ENCODE measurements at places on chromosomes 1 and 21.

DNA sequence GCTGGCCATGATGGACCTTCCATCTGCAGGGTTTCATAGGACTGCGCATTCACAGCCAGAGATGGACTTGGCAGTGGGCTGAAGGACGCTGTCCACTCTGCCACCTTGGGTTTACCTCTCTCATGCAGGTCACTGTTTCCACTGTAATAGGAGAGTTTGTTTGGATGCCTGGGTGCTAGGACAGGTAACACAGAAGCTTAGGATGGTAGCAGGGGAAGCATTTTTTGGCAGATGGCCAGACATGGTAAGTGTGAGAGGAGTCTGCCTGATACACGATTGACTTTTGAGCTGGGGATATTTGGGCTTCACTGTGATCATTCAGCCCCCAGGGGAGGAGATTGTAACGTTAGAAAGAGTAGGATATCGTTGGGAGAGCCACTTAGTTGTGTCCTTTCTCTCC, 11.8 kb downstream of the PSEN2 start:
- no peak for DNase-seq

DNA sequence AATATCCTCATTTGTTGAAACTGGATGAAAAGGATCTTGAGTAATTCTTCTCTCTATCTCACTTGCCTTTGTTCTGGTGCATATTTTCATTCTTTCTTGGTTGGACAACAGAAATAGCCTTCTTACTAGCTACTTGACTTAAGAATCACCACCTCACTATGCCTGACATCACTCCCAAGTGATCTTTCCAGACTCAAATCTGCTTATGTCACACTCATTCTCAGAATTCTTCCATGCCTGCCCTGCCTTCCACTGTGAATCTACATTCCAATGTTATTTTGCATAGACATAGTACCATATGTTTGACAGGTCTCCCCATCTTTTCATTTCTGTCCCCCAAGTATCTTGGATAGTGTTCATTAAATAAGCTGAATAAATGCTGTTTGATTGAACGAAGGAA, 78.5 kb upstream of the DPYD start:
- DNase-seq = no peak

- no peak for DNase-seq
These were observed 18.8 kb upstream of the LIN9 start for GRCh38 chr1:226327761-226328162.

DNA sequence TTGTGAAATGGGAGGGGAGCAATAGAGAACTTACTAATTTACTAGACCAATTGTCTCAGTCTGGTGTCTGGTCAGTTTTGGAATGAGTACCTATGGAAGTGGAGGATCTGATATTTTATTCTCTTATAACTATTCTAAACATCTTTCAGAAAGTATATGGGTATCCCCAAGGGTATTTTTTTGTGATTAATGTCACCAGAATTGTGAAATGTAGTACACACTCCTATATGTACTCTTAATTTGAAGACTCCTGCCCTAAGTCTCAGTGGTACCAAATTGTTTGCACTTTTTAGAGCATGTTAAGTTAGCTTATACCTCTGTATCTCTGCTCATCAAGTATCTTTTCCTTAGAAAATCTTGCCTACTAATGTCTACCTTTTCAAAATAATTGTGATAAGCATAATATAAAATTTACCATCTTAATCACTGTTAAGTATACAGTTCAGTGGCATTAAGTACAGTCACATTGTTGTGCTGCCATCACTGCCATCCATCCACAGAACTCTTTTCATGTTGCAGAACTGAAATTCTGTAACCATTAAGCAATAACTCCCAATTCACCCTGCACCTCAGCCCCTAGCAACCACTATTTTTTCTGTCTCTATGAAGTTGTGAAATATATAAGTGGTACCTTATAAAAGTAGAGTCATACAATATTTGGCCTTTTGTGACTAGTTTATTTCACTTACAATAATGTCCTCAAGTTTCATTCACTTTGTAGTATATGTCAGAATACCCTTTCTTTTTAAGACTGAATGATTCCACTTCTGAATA, 40.5 kb downstream of the SLC30A7 start:
- no peak for DNase-seq

DNA sequence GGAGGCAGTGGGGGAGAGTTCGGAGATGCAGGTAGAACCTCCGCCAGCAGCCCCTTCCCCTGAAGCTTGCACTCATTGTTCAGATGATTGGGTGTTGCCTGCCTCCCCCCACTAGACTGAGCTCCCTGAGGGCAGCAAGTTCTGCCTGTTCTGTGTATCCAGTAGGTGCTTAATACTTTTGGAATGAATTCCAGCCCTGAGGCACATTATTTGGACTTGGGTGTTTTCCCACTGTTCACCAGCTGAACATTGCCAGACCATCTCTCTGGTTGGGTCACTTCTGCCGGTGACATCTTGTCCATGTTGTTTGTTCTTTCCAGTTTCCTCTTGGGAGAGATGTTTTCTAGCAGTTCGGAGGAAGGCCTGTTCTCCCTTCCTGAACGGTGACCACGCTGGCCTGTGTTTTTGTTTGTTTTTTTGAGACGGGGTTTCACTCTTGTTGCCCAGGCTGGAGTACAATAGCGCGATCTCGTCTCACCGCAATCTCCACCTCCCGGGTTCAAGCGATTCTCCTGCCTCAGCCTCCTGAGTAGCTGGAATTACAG, 48.7 kb downstream of the SPSB1 start:
- DNase-seq = no peak

- DNase-seq = no peak
These were observed 159.8 kb downstream of the TGFBR3 start for GRCh38 chr1:91725989-91726721.

DNA sequence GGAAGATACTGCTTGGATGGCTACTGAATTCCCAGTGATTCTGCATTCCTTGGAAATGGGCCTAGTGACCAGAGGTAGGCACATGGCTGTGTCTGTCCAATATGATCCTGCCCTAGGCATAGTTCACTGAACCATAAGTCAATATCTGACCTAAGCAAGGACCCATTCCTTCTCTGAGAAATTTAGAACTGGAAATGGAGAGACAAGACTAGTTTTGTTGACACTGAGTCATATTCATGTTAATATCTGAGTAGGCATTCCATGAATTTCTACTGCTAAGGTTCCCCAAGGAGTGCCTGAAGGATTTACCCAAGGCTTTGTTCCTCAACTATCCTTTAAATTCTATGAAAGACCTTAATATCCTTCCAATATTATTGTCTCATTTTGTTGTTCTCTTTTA, 329.8 kb upstream of the BEND5 start:
- DNase-seq = no peak

DNA sequence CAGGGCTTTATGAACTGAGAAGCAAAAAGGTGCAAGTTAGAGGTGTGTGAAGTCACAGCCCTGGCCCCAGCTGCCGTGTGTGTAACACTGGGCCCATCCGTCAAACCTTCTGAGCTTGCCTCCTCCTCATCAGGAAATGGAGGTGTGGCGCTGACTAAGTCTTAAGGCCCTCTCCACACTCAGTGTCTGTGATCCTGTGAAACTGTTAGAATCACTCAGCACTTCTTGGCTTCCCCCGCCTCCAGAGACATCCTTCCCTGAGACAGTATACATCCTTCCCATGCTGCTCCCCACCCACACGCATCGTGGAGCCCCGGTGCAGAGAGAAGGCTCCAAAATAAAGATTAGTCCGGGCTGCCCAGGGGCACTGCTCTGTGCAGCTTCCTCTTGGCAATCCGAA, 33.3 kb downstream of the LRP8 start:
- no peak for DNase-seq

- peak; percentile 28 for DNase-seq
These were observed 1.1 kb downstream of the CTPS1 start for GRCh38 chr1:40980453-40981121.

DNA sequence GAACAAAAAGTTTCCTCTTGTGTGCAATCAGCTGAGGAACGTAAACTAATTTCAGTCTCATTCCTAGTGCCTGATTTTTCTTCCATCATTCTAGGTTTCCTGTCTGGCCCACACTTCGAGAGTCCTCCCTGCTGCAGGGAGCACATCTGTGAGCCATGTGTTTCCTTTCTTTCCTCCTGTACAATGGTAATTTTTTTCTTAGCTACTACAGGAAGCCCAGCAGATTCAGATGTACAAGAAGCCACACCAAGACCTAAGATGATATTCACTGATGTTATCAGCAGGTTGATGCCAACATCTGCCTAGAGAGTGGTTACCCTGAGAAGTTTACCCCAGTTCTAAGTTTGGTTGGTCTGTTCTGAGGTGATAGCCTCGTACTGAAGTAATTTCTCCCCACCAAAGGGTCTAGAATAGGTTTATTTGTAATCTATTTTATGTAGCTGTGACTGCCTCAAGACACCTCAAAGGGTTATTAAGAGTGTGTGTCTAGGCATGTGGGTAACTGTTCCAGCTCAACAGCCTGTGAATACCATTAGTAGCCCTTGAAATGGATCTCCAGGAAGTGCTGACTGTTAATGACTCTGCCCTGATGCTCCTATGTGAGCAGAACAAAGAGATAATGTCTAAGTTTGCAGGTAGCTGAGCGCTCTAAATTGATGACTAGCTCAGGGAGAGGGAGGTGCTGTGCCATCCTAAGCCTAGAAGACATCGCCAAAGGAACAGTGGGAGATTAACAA, 31.7 kb upstream of the CLDN14 start:
- DNase-seq = no peak

Data from activated CD4-positive, alpha-beta T cell treated with anti-CD3 and anti-CD28 coated beads for 1 hour (primary cell).